Activated naive CD4-positive, alpha-beta T cell treated with anti-CD3 and anti-CD28 coated beads for 36 hours (primary cell): ENCODE measurements at places on chromosomes 16 and 17.

DNA sequence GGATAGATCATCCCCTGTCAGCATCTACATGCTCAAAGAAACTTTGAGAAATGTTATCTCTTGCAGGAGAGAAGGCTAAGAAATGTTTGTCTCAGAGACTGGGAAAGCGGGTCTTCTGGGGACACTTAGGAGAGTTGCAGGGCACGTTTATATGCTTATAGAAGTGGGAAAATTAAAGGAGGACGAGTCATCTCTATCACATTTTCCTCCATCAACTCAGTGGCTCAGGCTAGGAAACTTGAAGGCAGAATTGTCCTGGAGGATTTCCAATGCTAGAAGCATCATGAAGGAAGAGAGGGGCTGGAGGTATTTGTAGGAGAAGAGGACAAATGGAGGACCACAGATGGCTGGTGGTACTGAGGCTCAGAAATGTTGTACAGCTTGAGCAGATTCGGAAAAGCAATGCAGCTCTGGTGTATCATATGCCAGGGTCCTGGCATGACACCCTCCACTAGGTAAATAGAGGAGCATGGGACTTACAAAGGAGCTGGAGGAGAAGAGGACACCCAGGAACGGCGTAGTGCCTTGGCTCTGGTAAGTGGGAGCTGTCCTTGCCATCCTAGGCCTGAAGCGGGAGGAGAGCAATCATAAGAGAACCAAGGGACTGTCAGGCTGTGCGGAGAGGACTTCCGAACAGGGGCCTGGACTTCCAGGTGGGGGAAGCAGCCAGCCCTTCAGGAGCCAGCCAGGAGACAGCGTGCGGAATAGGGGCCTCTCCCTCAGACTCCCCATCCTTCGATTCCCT is 4.5 kb upstream of the HS3ST3B1 start:
- no peak for DNase-seq

- no peak for DNase-seq
These were observed 27.4 kb downstream of the UBN1 start for GRCh38 chr16:4874666-4875065.

GRCh38 chr16:47872225-47872624 is 283.6 kb downstream of the ABCC12 start:
- DNase-seq: no peak

DNA sequence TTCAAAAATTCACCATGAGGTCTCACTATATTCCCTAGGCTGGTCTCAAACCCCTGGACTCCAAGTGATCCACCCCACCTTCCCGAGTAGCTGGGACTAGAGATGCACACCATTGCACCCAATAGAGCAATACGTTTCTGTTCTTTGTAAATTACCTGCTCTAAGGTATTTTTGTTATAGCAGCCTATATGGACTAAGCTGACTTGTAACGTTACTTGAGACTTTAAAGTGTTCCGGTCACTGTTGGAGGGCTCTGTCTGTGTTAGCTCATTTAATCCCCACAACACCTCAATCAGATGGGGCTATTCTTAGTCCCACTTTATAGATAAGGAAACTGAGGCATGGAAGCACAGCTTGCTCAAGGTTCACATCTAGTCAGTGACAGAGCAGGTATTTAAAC is 25.4 kb downstream of the IL4R start:
- no peak for DNase-seq

DNA sequence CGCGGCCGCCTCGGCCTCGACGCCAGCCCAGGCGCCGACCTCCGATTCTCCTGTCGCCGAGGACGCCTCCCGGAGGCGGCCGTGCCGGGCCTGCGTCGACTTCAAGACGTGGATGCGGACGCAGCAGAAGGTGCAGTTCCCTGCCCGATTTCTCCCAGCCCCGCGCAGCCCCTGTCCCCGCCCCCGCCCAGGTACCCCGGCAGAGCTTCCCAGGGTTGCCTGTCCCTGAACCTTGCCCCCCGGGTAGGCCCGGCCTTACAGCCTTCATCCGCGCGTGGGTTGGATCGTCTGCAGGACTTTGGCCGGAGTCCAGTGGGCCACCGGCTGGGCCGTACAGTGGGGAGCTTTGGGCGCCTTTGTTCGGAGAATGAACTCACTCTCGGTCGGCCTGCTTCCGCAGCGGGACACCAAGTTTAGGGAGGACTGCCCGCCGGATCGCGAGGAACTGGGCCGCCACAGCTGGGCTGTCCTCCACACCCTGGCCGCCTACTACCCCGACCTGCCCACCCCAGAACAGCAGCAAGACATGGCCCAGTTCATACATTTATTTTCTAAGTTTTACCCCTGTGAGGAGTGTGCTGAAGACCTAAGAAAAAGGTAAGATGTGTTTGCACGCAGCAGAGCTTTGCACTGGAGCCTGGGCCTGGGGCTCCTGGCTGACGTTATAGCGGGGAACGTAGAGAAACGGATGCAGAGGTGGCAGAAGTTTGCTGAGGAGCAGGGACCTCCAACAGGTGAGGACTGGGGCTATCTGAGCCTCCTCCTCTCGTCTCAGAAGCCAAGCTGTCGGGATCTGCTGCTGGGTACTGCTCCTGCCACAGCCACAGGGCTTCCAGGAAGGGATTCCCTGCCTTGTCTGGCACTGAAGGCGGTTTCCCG is 593 bp downstream of the GFER start:
- DNase-seq: no peak

DNA sequence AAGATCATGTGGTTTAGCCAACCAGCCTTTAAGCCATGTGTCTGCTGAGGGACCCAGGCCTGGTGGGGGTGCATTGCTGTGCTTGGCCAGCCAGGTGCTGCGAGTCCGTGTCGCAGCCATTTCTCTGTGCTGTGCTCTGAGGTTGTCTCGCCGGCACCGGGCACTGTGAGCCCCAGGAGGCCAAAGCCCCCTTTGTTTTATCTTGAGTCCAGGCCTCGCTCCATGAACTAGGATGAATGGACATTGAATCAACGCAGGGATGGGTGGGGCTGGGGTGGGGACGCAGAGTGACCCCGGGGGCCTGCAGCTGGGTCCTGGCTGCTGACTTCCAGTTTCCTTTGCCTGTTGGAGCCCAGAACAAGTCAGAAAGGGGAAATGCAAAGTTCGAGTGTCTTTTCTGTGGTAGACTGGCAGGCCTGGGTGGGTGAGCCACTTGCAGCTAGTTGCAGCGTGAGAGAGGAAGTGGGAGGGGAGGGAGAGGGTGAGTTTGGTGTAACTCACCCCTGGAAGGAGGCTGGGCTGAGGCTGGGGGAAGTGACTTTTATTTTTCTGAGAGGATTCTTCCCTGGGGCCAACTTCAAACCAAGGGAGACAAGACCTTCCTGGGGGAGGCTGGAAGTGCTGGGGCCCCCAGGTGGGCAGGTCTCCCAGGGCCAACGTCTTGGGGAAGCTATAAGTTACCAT is 324.7 kb downstream of the SEC14L1 start:
- DNase-seq: peak; percentile 92

DNA sequence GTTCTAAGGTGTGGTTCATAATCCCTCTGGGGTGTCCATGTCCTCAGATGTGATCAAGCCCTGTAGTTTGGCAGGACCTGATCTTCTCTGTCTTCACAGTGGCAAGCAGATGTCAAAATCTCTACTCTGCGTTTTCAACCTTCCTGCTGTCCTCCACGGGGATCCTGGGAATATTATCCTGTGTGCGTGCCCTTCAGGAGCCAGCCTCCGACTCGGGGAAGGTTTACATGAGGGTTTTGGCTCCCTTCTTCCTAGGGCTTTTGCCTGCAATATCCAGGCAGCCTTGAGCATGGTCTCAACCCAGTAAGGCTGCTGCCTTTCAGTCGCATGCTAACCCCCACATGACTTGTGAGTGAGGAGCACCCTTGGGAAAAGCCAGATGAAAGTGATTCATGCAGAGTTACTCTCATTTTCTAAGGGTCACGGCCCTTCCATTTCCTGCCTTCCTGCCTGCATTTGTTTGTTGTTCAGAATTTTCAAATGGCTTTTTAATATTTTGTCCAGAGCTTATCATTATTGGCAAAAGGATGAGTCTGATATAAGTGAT is 202.2 kb upstream of the CHMP6 start:
- peak; percentile 58 for DNase-seq

DNA sequence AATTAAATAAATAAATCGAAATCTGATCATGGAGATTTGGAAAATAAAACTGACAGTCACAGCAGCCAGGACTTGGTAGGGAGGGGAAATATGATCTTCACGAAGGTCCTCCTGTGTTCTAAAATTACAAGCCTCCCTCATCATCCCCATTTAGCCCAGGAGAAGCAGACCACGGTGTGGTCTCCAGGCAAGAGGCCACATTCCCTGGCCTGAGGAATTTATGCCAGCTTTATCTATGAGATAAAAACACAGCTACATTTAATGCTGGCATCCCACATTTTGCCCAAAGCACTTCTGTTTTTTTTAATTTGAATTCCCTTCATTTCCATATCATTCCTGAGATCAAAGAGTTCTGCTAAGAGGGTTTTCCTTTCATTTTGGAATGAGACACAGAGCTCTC is 43.2 kb downstream of the ABCC12 start:
- no peak for DNase-seq

DNA sequence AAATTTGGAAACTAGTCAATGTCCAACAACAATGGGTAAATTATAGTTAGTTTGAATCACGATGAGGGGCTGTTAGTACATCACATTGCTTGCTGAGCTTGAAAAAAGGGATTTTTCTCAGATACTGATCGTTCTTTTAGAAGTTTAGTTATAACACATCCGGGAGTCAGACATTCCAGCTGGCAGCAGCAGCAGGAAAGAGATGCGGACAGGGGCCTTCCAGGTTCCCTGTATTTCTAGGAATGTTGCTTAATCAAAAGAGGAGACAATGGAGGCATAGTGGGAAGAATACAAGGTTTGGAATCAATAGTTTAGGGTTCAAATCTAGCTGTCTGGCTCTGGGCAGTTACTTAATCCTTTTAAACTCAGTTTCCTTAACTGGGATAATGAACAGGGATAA is 27.8 kb downstream of the CDK5R1 start:
- DNase-seq: no peak
